Uterus (tissue), 4 donors: ENCODE measurements at places on chromosomes 3 and 15. TPM values are rescaled to one million over a fixed set of nuclear protein-coding genes. Genes with fewer than 3 reads are reported as not detected.

DNA sequence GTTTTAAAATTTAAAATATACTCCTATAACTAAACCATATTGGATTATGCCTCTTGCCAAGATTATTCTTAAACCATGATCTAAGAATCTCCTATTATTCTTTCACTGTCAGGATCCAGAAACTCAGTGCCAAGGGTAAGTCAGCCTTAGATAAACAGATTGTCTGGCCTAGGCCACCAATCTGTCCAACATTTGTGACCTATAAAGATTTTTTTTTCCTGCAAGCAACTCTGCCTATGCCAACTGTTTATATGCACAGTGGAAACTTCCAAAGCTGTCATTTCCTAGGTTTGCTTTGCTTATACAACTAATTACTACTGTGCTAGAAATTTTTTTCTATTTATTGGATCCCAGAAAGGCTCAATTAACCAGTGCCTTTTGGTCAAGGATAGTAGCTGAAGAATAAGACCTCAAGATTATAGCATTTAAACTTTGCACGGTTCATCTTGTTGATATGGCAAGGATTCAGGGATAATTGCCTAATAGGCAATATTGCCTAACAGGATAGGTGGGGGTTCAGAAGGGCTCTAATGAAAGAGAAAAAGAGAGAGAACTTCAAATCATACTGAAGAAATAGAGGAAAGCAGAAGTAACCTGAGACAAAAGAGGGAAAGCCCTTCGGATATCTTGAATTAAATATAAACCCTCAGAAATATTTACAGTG, 22.8 kb downstream of the GAP43 start:
- no peak overlapping the region for H3K4me3 ChIP-seq
- no peaks in the 10 kb centered on the region for H3K4me1 ChIP-seq
- DNase-seq: no peak
- H3K36me3 ChIP-seq: no peaks in the 10 kb centered on the region

Gene ACKR4
- total RNA-seq: 4.7 TPM

DNA sequence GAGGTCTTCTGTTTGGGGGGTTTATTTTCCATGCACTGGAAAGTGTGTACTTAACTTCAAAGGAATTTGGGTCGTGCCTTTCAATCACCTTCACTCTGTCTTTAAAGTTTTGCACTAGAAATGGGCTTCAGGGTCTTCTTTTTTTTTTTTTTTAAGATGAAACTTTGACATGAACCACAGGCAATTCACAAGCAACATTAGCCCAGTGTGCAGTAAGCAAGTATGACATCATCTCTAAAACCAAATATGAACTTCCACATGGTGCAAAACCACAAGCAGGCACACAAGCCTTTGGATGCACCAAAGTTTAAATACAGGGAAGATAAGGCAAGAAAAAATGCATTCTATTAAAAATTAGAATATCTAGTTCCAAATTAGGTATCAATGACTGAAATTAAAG, 381.9 kb downstream of the ERC2 start:
- no peak for DNase-seq
- H3K4me1 ChIP-seq: no peaks in the 10 kb centered on the region
- H3K36me3 ChIP-seq: no peaks in the 10 kb centered on the region
- H3K4me3 ChIP-seq: no peak overlapping the region
- H3K27ac ChIP-seq: no peak overlapping the region
- H3K27me3 ChIP-seq: no peaks in the 10 kb centered on the region

Gene FAM107A
- 98.3 TPM for total RNA-seq

DNA sequence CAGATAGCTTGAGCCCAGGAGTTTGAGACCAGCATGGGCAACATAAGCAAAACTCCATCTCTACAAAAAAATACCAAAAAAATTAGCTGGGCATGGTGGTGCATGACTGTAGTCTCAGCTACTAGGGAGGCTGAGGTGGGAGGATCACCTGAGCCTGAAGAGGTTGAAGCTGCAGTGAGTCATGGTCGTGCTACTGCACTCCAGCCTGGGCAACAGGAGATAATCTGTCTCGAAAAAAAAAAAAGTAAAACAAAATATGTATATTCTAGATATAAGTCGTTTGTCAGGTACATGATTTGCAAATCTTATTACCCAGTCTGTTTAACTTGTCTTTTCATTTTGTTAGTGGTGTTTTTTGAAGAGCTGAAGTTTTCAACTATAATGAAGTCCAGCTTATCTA, 40.2 kb downstream of the ZNF860 start:
- no peak overlapping the region for H3K4me3 ChIP-seq
- H3K4me1 ChIP-seq: no peaks in the 10 kb centered on the region
- H3K27ac ChIP-seq: no peak overlapping the region
- no peak for DNase-seq
- H3K27me3 ChIP-seq: no peaks in the 10 kb centered on the region

DNA sequence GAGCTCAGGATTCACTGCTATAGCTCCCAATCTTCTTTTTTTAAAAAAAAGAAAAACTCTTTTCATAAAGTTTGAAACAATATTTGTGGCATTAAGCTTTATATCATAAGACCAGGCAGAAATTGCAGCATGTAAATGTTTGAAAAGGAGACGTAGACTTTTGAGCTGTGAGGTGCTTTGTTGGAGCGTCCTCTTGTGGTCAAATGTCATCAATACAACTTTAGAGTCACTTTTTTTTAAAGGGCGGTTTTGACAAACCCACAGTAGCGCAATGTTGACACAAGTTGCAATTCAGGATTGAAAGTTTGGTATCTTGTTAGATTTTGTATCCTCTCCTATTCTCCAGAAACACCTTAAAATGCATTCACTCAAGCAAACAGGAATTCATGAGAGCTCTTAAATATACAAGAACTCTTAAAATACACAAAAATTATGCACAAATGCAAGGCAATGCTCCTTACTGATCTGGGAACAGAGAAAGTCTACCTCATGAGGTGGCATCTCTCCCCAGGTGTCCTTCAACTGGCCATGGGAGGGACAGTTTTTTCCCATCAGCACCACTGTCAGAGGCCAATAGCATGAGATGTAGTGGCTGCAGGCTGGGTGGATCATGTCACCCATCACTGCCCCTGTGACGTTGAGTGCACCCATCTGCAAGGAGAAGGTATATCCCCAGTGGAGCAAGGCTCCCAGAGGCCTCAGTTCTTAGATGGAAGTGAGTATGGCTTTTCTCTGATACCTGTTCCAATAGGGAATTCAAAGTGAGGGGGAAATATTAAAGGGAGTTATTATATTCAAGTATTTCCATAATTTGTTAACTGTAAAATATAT, 70.7 kb downstream of the ANXA2 start:
- H3K27ac ChIP-seq: no peak overlapping the region
- no peak for DNase-seq
- H3K4me3 ChIP-seq: no peak overlapping the region

GRCh38 chr3:47803480-47804025, 615 bp downstream of the DHX30 start:
- no peak for DNase-seq
- peak overlapping the region; percentile 73 for H3K4me3 ChIP-seq
- peak overlapping the region; percentile 92 for H3K27ac ChIP-seq
- H3K27me3 ChIP-seq: no peaks in the 10 kb centered on the region
